Right ventricle myocardium inferior (tissue), 1 donor: ENCODE measurements at places on chromosomes 7 and 10.

GRCh38 chr10:127415116-127415515 lies 134.0 kb upstream of the NPS start:
- DNase-seq = no peak

DNA sequence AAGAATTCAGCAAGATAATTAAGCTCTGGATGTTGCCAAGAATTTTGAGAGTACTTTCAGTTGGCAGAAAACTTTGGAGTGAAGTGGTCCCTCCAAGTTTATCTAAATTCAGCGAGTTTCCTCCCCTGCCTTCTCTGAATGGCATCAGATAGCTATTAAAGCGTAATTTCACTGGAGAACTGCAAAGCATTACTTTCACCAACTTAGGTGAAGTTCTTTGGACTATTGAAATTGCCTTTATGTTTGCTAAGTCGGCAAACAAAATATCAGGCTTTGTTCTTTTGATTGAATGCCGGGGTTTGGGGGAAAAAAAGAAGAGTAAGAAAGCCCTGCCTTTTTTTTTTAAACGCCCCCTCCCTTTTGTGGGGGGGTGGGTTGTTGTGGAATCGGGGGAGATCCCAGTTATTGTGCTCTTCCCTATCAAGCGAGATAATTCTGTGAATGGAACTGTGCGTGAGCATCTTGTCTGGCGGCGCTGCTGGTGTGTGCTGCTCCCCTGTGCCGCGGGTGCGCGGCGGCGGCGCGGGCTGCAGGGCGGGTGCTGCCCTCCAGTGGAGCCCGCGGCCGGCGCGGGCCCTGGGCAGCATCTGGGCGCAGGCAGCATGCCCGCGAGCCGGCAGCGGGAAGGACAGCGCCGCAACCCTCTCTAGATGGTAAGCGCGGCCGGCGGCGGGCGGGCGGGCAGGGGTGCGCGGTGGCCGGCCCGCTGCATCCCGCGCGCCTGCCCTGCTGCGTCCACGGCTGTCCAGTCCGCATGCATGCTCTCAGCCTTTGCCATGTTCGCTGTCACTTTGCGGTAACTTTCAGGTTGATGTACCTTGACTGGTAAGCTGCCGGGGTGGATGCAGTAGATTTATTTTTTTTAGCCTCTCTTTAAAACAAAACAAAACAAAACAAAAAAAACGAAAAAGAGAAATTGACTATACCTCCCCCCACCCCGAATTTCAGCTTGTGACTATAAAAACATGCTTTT lies 176.5 kb downstream of the TCF7L2 start:
- DNase-seq = peak; percentile 88

DNA sequence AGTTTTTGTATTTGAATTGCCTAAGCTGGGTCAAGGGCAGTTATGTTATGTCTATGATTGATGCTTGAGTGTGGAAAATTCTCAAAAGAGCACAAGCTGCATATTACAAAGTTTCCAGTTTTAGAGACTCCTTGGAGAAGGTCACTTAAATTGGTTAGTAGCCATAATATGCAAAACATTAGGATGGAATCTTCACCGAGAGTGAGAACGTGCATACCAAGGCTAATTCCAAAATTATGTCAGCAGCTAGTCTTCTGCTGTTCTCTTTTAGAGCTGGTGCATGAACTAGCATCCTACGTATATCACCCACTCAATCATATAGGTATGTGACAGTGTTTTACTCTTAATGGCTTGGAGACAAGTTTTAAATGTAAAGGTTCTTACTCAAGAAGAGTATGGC lies 49.2 kb downstream of the MKX start:
- DNase-seq = no peak

DNA sequence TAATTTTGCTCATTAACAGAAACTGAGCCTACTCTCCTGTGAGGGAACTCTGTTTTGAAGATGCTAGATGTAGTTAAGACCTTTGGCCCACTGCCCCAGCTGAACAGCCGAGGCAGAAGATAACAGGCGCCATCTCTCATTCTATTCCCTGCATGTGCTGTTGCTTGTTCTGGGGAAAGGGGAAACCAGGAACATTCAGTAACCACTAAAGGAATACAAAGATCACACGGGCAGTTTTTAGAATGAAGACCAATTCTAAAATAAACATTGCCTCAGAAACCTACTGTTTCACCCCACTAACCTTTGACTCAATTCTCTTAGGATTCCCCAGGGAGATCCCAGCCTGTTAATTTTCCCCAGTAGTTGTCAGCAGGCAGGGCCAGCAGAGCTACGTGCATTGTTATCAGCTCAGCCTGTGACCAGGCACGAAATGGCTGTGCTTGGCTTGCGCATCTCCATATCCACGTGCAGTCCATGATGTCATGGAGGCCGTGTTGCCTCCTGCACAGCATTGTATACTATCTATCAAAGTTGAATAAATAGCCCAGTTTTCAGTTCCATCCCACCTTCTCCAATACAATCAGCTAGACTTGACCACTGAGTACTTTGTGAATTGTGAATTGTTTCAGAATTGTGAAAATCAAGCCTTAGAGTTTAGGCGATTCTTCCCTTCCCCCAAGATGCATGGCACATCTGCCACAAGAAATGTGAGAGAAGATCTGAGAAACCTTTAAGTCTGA lies 36.0 kb downstream of the ANK3 start:
- no peak for DNase-seq

DNA sequence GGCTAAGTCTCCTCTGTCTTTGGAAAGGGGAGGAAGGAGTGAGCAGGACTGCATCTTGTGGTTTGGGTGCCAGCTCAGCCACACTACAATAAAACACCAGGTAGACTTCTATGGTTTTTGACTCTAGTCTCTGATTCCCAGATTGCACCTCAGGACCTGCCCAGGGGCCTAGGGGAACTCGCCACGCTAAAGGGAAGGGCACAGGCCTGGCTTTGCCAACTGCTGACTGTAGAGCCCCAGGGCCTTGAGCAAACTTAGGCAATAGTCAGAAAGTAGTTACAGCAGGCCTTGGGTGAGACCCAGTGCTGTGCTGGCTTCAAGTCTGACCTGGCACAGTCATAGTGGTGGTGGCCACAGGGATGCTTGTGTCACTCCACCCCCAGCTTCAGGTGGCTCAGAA lies 24.2 kb upstream of the PRR15 start:
- DNase-seq = no peak

DNA sequence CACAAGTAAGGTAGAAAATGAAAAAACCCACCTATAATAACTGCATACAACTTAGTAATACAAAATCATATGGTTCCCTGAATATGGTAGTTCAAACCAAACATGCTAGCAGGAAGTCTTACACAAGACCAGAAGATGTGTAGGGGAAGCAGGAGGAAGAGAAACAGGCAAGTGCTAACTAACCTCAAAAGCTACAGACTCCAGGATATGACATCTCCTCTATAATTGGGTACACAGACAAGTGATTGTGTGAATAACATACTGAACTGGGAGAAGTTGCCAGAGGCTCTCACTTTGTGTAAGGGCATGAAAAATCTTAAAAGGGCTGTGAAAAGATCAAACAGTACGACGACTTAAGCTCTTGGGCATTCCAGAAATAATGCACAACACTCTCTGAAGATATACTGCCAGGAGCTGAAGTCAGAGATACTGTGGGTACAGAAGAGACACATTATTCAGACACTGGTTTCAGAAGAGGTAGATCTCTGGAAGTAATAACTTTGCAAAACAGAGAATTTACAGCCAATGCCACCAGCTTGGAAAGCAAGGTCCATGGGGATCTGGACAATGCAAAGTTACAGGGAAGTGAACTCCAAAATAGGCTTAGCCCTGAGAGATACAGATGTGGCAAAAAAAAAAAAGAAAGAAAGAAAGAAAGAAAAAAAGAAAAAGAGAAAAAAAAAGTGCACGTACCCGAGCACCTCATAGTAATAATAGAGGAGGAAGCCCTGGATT lies 767.2 kb downstream of the TNS3 start:
- no peak for DNase-seq

- peak; percentile 63 for DNase-seq
Observed at GRCh38 chr7:7867846-7868571, 100.6 kb upstream of the GLCCI1 start.

DNA sequence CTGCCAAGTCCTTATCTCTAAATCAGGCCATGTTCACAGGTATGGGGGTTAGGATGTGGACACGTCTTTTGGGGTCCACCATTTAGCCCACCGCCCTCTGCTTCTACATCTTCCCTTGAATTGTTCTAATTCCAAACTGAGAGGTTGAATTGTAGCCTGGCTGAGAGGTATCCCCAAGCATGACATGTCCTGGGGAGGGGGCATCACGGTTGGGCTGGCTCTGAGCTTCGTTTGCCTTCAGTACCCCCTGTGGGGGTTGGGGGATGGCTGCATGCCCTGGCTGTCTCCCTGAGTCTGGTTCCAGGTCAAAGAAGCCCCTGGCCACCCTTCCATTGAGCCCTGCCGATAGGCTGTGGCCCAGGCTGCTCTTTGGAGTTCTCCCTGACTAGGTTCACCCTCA lies 204.6 kb downstream of the GLRX3 start:
- no peak for DNase-seq

DNA sequence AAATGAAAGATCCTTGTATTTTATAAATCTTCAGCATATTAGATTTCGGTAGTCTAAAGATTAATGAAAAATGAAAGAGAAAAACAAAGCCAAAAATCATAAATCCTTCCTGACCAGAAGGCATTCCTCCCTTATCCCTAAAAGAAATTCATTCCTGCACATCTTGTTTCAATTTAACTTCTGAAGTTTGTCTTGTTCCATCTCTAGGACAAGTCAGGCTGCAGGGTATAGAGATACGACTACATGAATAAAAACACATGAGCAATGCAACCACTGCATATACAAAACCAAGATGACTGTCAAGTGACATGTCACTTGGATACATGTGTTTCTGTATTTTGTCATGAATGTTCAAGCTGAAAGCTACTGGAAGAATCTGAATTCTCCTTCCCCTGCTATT lies 214.9 kb downstream of the JAZF1 start:
- DNase-seq = no peak
